Epithelial cell of proximal tubule (primary cell): ENCODE measurements at places on chromosomes 16 and 17.
A peak's percentile ranks its signal among the peaks of the same experiment; 100 is the strongest.

- DNase-seq, result no peak
These were observed 623 bp downstream of the MBTPS1 start for GRCh38 chr16:84115919-84116719.

DNA sequence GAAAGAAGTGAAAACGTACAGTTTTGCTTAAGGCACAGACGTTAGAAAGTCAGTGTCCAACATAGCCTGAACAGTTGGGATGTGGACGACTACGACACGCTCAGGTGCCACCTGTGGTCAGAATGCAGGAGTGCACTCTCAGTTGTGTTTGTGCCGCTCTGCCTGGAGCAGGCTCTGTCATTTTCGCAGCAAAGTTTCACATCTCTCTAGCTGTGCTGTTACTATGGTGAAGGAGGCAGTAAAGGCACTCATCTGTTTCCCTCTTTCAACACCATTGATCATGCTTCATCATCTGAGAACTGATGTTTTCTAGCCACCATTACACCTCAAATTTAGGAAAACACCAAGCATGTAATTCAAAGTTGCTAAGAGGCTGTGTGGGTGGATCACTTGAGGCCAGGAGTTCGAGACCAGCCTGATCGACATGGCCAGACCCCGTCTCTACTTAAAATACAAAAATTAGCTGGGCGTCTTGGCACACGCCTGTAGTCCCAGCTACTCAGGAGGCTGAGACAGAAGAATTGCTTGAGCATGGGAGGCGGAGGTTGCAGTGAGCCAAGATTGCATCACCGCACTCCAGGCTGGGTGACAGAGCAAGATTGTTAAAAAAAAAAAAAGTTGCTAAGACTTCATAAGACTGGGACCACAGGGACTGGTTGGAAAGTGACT, 44.9 kb upstream of the DNAJA2 start:
- peak; percentile 22 for DNase-seq

DNA sequence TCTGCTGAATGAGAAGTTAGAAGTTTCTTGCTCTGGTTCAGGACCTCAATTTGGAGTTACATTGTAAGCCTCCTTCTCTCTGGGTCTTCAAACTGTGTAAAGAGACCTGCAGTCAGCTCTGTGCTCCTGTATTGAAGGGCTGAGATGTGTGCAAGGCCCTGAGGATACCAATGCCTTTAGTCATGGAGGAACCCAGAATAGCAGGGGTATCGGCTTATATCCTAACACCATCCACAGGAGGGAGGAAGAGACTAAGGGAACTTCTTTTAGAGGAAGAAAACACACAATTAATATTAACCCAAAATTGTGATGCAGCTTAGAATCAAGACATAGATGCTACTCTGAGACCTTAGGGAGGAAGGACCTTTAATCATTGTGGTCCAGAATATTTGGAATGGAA, 36.5 kb downstream of the GLP2R start:
- no peak for DNase-seq

- no peak for DNase-seq
These were observed 132.0 kb downstream of the NLK start for GRCh38 chr17:28174352-28175046.

- no peak for DNase-seq
These were observed 95.9 kb downstream of the METRNL start for GRCh38 chr17:83175119-83175821.

DNA sequence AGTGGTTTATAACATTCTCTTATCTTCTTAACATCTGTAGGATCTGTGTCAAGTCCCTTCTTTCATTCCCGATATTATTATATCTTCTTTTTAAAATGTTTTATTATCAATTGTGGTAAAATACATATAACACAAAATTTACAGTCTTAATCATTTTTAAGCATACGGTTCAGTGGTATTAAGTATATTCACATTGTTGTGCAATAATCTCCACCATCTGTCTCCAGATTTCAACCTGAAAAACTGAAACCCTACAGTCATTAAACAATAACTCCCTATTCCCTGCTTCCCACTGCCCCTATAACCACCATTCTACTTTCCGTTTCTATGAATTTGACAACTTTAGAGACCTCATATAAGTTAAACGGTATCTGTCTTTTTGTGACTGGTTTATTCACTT, 45.5 kb downstream of the CEP112 start:
- DNase-seq, result no peak

DNA sequence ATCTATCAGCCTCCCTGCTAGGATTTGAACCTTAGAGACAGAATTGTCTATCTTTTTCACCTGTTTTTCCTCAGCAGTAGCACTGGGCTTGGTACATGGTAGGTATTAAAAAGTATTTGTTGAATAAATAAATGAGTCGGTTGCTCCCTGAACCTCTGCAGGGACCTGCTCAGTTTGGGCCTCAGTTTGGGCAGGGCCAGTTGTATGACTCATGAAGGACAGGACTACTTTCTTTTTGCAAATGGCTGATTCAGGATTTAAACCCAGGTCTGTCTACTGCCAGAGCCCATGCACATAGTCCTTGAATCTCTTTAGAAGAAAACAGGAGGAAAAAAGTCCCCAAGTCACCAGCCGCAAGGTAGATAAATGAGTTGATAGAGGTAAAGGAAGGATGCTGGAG, 3.1 kb downstream of the MMP2 start:
- no peak for DNase-seq

- DNase-seq, result no peak
These were observed 13.4 kb upstream of the KCNG4 start for GRCh38 chr16:84253173-84253572.

GRCh38 chr17:2436316-2436905, 35.6 kb upstream of the MNT start:
- DNase-seq, result no peak

- no peak for DNase-seq
These were observed 1.6 kb downstream of the AHSP start for GRCh38 chr16:31529108-31529936.

- no peak for DNase-seq
These were observed 181.1 kb downstream of the SOX9 start for GRCh38 chr17:72301887-72302286.

DNA sequence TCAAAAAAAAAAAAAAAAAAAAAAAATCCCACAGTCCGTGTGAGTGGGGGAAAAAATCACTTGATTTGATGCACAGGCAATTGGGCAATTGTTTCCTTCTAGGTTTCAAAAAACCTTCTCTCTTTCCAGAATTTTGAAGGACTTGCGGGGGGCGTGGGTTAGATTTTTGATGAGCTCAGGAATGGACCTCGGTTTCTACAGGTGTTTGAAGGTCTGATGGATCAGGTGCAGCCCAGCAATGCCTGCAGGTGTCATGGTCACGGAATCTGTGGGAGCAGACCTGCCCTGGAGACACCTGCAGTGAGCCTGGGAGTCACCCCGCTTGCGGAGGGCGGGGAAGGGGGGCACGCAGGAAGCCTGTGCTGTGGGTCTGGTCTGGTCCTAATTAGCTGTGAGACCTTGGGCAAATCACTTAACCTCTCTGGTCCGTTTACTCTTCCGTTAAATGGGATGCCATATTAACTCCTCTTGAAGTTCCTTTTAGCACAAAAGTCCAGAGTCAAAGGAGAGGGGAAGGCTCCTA, 174.2 kb downstream of the IRF8 start:
- DNase-seq, result no peak

- no peak for DNase-seq
These were observed 92.1 kb upstream of the HLF start for GRCh38 chr17:55172612-55173011.

- DNase-seq, result no peak
These were observed 113.9 kb upstream of the FOXF1 start for GRCh38 chr16:86396422-86396821.

- DNase-seq, result no peak
These were observed 21.6 kb upstream of the PHOSPHO1 start for GRCh38 chr17:49252148-49252695.

DNA sequence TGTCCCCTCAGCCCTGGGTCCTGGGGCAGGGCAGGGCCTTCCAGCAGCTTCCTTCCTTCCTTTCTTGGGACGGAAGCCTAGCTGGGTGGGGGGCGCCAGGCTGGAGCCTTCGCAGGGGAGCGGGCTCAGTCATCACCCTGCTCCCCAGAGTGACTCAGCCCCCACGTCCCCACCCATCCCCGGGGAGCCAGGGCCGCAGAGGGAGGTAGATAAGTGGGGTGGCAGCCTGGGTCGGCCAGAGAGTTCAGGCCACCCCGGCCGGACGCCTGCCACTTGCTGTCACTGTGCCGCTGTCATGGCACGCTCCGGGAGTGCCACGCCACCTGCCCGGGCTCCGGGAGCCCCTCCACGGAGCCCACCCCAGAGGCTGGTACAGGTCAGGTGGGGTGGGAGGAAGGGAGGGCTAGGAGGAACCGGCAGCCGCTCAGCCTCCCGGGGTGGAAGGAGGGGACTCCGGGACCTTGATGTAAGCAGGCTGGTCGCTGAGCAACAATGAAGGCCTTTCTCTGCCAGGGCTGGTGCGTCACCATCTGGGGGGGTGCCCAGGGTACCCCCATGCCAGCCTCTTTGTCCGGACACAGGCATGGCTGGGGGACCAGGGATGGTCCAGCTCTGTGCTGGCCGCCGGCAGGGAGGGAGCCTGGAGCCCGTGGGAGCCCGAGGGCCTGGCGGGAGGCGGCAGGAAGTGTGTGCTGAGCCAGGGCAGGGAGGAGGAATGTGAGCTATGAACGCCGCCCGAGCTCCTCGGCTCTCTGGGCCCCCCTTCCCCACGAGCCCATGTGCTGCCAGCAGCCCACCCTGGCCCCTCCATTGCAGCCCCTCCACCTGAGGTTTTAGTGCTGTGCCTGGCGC, 6.6 kb downstream of the NHERF2 start:
- DNase-seq, result no peak

DNA sequence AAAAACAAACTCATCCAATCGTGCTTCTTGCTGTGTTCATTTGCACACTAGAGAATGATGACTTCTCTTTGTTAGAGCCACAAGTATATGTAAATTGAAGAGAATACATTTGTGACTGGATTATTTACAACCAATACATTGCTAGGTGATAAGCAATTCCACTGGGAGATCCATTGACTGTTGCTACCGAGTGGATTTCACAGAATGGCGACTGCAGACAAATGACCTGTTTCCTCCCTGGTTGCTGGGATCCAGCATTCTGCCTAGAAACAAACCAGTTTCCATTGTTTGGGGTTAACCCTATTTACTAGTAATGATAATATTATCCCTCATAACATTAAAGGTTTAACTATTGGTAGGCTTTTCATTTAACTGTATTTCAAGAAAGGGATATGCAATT, 36.9 kb upstream of the CPHXL start:
- no peak for DNase-seq

- no peak for DNase-seq
These were observed 21.2 kb downstream of the PLXDC1 start for GRCh38 chr17:39130205-39130604.

- DNase-seq, result no peak
These were observed 122.6 kb upstream of the RPL38 start for GRCh38 chr17:74080656-74081582.

GRCh38 chr17:39213852-39214251, 11.9 kb downstream of the STAC2 start:
- no peak for DNase-seq

- peak; percentile 30 for DNase-seq
These were observed 225.6 kb downstream of the MSI2 start for GRCh38 chr17:57481910-57482391.

GRCh38 chr17:36697903-36698530, 96.6 kb downstream of the MRM1 start:
- DNase-seq, result no peak
